BJ (cell line): ENCODE measurements at places on chromosomes 12 and 14. TPM values are rescaled to one million over a fixed set of nuclear protein-coding genes. Genes with fewer than 3 reads are reported as not detected.

The GNB3 gene
- 3.3 and 5.3 TPM in 2 replicates for polyA plus RNA-seq

The C12orf56 gene
- polyA plus RNA-seq = not detected in 2 replicates

The GMFB gene
- polyA plus RNA-seq = 10.0 and 29.1 TPM in 2 replicates

The CORO1C gene
- 416 and 532 TPM in 2 replicates for polyA plus RNA-seq

The CD163 gene
- not detected in 2 replicates for polyA plus RNA-seq

The EXOC3L4 gene
- polyA plus RNA-seq = not detected in 2 replicates

DNA sequence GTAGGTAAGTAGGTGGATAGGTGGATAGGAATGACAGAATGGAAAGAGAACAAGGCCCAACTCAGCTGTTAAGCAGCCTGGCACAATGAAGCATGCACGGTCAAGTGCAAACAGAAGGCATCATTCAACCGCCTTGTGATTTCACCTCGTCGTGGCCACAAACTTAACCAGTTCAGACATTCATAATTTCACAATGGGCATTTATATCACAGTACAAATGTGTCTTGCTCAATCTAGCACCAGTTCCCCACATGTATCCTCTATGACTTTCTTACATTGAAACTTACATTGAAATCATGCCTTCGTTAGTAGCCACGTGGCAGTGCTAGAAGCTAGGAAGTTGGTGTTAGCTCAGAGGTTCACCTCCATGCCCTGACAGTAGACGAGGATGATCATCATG is 207.5 kb downstream of the ETV6 start:
- no peak for DNase-seq

GRCh38 chr12:65372574-65372973 is 94.1 kb downstream of the MSRB3 start:
- no peak for DNase-seq

The ZNF891 gene
- polyA plus RNA-seq = 0.21 and 0.47 TPM in 2 replicates

The SAMD15 gene
- 0.34 and 1.4 TPM in 2 replicates for polyA plus RNA-seq

DNA sequence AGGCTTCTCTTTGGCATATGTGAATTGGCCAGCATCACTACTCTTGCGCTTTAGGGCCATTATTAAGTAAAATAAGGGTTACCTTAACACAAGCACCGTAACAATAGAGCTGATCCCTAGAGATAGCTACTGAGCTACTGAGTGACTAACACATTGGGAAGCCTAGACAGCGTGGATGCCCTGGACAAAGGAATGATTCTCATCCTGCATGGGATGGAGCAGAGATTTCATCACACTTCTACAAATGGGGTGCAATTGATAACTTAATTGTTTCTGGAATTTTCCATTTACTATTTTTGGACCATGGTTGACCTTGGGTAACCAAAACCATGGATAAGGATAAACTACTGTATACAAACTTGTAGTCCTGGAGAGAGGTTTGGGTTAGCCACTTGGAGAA is 57.1 kb downstream of the FBXO34 start:
- DNase-seq = no peak

The PRKD1 gene
- polyA plus RNA-seq = 19.8 and 23.6 TPM in 2 replicates

The ORAI1 gene
- 20.3 and 28.3 TPM in 2 replicates for polyA plus RNA-seq

GRCh38 chr12:132597333-132598316 is 12.8 kb downstream of the LRCOL1 start:
- no peak for DNase-seq

The IL31 gene
- polyA plus RNA-seq = not detected in 2 replicates

The IL23A gene
- 0.12 TPM in 1 of 2 replicates, not detected in the other for polyA plus RNA-seq

GRCh38 chr12:130491421-130492357 is 154.0 kb downstream of the PIWIL1 start:
- no peak for DNase-seq
